ENCODE measurements at places on chromosomes 3 and 15.

DNA sequence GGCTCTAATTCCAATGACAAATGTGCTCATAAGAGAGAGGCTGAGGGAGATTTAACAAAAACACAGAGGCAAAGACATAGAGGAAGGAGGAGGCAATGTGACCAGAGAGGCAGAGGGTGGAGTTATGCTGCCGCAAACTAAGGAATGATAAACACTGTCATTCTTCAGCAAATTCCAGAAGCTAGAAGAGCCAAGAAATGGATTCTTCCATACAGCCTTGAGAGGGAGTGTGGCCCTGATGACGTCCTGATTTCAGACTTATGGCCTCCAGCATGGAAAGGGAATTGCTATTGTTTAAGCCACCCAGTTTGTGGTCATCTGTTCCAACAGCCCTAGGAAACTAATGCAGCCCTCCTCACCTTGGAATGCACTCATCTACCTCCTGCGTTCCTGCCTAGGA is 30.5 kb downstream of the CD47 start:
- DNase-seq = no peak

DNA sequence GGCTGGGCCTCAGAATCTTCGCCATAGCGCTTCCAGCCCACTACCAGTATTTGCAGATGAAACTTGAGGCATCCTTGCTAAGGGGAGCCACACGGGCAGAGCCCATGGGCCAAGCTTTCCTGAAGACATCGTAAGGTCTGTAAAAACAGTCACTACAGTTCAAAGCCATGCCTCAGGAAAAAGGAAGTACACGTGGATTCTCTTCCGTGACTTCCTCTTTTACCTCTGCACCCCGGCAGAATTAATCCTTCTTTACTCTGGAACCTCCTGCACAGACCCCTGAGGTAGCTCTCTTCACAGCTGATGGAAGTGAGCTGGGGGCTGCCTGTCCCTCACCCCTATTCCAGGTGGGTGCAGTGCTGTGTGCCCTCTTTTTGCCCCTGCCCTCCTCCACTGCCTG is 129.2 kb downstream of the CHDH start:
- DNase-seq = no peak

GRCh38 chr3:168493412-168494205 is 397.9 kb upstream of the GOLIM4 start:
- no peak for DNase-seq

DNA sequence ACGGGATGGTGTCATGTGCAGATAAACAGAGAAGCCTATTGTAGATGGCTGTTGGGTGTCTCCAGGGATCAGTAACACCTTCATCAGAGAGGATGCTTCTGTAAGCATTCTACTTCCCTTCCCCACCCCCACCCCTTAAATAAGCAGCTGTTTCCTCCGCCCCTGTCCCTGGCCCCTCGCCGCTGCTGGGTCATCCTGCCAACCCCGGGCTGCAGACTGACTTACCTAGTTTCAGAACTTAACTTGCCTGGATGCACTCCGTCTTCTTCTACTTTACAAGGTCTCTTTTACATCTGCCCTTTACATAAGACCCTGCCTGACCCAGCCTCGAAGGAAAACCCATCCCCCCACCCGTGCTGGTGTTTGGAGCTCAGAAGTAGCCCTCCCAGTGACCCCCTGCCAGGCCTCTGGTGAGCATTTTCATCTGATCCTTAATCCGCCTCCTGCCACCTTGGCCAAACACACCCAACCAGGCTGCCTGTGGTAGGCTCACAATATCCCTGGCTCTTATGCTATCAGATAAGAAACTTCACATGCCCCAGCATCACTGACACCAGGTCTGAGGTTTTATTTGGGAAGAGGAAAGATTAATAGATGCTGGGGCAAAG is 103.0 kb upstream of the HES1 start:
- DNase-seq = no peak

Data from HS-5 (cell line).